ENCODE measurements at places on chromosomes 3 and 15. TPM values are rescaled to one million over a fixed set of nuclear protein-coding genes. Genes with fewer than 3 reads are reported as not detected.

Gene CLDN18
- total RNA-seq, result not detected

Gene BFSP2
- 33.1 TPM for total RNA-seq

Gene ST8SIA2
- 0.11 TPM for total RNA-seq

Gene ELL3
- 522 TPM for total RNA-seq

Gene LYZL4
- not detected for total RNA-seq

Gene CHST14
- total RNA-seq, result 8.4 TPM

Gene FBXO40
- not detected for total RNA-seq

Gene CA12
- not detected for total RNA-seq

Gene CYP8B1
- total RNA-seq, result not detected

Gene LRRIQ4
- 0.07 TPM for total RNA-seq

Gene DHFR2
- 5.6 TPM for total RNA-seq

Gene GOLGA8Q
- not detected for total RNA-seq

Gene CHRNA5
- not detected for total RNA-seq

Gene ATP2C1
- total RNA-seq, result 133 TPM

All from Karpas-422 (cell line).